ENCODE measurements at places on chromosomes 12 and 14. TPM values are rescaled to one million over a fixed set of nuclear protein-coding genes. Genes with fewer than 3 reads are reported as not detected.
A peak's percentile ranks its signal among the peaks of the same experiment; 100 is the strongest.

GALNT6 gene
- total RNA-seq: 0.65 TPM

- no peak for DNase-seq
Measured at GRCh38 chr12:68794653-68795251, 13.2 kb upstream of the MDM2 start.

TIMM9 gene
- total RNA-seq: 26.6 TPM

GRCh38 chr12:108696996-108697290 is 34.4 kb downstream of the CORO1C start:
- DNase-seq: no peak

- DNase-seq: no peak
Measured at GRCh38 chr14:62027958-62028357, 265.7 kb downstream of the SNAPC1 start.

SLC25A29 gene
- 29.3 TPM for total RNA-seq

SIX6 gene
- not detected for total RNA-seq

DNA sequence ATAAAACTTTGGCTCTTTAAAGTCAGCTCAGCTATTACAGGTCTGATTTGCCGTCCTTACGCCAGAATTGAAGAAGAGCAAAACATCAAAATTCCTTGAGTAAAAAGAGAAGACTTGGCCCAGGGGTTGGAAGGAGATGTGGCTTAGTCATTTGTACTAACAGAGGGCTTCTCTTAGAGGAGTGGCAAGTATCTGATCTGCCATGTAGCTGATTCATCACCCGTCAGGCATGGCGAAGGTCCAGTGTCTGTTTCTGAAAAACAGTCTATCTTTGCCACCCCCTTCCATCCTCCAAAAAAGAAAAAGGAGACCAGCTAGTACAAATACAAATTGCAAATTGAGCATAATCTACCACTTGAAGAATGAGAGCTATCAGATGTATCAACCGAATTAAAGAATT is 91.9 kb downstream of the RAD52 start:
- DNase-seq: no peak

DNA sequence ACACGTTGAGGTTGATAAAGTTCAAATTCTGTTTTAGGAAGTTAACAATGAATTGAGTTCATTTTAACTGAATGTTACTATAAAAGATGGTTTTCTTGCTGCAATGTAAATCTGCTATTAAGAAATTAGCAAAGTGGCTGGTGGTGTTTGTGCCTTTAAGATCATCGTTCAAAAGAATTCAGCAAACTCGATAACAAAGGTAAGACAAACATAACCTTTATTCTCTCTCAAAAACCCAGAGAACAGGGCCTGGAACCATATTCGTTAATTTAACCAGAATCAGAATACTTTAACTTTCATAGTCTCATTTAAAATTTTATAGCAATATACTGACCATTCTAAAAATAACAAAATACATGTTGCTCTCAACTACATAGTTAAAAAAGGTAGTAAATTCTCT is 3.4 kb downstream of the TMEM30B start:
- DNase-seq: no peak

GRCh38 chr12:46131732-46132469 is 136.9 kb downstream of the SLC38A1 start:
- no peak for DNase-seq

- DNase-seq: no peak
Measured at GRCh38 chr12:52519387-52519703, 849 bp downstream of the KRT5 start.

DNA sequence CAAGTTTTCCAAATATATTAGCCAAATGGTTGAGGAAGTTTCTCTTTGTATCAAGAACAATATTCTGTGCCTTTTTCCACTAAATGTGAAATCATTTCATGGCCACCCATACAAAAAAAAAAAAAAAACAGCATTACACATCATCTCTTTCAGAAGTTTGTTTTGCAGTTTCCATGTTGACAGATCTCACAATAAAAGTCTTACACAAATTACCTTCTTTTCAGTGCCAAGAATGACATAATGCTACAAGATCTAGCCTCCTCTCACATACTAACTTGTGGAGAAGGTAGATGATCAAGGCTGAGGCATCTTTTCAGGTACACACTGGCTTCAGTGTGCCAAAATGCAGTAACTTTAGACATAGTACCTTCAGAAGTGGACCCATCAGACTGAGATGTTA is 35.3 kb downstream of the PRKD1 start:
- no peak for DNase-seq

DNA sequence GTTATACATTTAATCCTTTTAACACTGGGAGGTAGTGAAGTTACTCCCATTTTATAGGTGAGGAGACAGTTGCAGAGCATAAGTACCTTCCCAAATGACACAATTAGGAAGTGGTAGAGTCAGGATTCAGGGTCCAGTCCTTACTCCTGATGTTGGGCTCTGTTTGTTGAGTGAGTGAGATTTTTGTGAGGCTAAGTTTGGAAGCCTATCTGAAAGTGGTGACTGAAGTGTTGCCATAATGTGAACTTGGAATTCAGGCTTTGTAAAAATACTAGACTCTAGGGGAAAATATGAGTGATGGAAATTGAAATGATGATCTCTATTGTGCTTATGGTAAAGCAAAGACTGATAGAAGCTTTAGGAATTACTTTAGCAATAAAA is 2.2 kb downstream of the NUDT4 start:
- DNase-seq: no peak

CREBL2 gene
- 20.0 TPM for total RNA-seq

ZBTB25 gene
- total RNA-seq: 21.4 TPM

- no peak for DNase-seq
Measured at GRCh38 chr14:76713121-76713520, 48.1 kb upstream of the VASH1 start.

DNA sequence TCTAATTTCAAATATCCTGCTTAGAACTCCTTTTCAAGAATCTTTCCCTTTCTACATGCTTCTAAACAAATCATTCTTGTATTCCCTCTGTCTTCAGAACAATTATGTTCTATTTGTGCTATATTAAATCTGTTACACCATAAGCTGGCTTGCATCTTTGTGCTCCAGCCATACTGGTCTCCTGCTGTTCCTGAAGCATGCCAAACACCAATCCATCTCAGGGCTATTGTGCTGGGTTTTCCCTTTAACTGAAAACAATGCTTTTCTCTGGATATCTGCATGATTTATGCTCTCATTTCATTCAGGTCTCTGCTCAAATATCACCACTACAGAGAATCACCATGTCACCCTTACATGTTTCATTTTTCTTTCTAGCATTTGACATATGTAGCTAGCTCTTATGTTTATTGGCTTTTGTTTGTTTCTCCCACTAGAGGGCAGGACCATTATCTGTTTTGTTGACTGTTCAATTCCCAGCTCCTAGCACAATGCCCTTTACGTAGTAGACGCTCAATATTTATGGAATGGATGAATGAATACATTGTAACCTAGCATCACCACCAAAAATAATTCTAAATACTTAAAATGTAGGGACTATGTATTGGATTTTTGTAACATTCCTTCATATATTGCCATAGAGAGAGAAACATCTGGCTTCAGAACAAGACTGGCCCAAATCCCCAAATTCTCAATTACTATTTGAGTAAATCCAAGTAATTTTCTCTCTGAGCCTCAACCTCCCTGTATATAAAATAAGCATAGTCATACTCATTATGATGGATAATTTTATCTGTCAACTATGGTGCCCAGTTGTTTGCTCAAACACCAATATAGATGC is 302.0 kb upstream of the SYT1 start:
- DNase-seq: no peak

MAP3K12 gene
- total RNA-seq: 7.0 TPM

DNA sequence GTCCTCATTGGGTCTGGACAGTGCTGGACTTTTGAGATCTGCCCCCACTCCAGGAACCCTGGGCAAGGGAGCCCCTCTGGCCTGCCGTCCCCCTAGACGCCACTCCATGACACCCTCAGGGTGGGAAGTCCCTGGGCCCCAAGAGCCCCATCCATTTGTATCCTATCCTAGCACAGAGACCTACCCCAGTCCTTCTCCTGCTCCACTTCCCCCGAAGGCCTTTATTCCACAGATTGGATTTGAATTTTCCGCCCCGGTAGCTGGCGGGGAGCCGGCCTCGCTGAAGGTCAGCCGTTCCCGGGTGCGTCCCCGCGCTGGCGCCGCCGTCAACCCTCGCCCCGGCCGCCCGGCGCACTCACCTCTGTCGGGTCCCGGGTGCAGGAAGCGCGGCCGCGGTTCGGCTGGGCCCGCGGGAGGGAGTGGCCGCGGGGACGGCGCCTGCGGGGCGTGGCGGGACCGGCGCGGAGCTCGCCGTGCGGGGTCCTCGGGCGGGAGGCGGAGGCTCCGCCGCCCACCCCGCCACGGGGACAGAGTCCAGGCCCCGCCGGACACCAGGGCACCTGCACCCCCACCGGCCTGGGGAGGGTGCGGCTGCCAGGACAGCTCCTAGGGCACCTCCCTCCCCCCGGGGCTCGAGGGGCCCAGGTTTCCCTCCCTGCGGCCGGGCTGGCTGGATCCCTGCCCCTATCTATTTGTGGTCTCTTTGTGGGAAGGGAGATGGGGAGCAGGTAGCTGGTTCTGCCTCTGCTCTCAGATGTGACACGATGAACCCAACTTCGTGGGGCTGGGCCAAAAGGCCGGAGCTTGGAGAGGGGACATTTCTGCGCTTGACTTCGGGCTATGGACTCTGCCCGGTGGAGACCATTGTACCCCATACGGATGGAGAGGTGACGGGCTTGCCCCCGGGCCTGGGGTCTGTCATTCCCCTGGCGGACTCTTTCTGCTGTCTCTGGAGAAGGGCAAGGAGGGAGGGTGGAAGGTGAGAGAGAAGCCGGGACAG is 19.9 kb upstream of the GPR68 start:
- no peak for DNase-seq

DNA sequence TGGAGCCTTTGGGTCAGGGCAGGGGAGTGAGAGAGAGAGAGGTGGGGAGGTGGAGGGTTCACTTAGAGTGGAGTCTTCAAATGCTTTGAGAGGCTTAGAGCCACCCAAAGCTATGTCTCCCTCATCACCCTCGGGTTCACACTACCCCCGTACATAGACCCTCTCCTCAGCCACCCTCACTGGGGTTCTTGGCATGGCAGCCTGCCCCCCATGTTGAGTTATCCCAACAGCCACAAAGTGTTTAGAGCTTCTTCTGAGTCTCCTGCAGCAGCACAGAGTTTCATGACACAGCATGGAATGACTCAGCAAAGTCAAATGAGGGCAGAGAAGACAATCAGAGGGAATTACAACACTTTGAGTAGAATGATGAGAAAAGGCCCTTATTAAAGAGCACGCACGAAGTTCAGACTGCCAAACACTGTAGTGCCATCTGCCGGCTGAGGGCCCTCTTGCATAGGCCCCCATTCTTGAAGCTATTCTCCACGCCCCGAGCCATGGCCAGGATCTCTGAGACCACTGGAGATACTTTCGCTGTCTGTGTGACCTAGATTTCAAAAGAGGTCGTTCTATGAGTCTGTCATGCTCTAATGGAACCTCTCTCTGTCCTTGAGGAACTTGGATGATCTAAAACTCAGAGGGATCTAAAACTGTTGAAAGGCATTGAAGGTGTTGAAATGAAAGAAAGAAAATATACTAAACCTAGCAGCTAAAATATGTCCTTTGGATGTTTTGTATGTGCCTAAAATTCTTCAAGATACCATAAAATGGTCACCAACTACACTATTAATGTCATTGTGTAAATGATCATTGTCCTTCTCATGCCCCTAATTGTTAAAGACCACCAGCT is 221.9 kb downstream of the PELI2 start:
- DNase-seq: peak; percentile 86

RPS26 gene
- total RNA-seq: 39.5 TPM

- DNase-seq: no peak
Measured at GRCh38 chr12:96146747-96147146, 47.4 kb upstream of the ELK3 start.
